ENCODE measurements at places on chromosomes 13 and 19. TPM values are rescaled to one million over a fixed set of nuclear protein-coding genes. Genes with fewer than 3 reads are reported as not detected.
A peak's percentile ranks its signal among the peaks of the same experiment; 100 is the strongest.

DNA sequence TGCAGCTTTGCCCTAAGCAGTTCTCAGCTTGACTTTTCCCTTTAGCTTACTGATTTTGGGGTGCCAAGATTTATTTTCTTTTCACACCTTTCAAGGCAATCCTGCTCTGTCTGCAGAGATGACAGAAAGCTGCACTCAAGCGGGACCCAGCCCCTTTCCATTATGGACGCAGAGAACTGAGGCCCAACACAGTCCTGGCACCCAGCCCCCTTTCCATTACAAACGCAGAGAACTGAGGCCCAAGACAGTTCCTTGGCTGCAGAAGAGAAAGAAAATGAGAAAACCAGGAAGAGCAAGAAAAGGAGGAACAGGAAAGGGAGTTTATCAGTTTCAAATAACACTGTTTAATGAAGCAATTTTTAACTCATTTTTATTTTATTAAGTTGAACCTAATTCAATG lies 36.8 kb upstream of the ATP11A start:
- no peak for DNase-seq

GRCh38 chr19:788686-788982 lies 8.6 kb upstream of the PTBP1 start:
- DNase-seq: no peak

GRCh38 chr19:55536366-55536765 lies 567 bp downstream of the SBK2 start:
- DNase-seq: no peak

Gene AMER2
- 103 TPM for total RNA-seq

GRCh38 chr19:49472936-49473335 lies 1.1 kb upstream of the FLT3LG start:
- no peak for DNase-seq

Gene PSG1
- total RNA-seq: not detected

Gene NTF4
- not detected for total RNA-seq

Gene AXL
- 25.2 TPM for total RNA-seq

DNA sequence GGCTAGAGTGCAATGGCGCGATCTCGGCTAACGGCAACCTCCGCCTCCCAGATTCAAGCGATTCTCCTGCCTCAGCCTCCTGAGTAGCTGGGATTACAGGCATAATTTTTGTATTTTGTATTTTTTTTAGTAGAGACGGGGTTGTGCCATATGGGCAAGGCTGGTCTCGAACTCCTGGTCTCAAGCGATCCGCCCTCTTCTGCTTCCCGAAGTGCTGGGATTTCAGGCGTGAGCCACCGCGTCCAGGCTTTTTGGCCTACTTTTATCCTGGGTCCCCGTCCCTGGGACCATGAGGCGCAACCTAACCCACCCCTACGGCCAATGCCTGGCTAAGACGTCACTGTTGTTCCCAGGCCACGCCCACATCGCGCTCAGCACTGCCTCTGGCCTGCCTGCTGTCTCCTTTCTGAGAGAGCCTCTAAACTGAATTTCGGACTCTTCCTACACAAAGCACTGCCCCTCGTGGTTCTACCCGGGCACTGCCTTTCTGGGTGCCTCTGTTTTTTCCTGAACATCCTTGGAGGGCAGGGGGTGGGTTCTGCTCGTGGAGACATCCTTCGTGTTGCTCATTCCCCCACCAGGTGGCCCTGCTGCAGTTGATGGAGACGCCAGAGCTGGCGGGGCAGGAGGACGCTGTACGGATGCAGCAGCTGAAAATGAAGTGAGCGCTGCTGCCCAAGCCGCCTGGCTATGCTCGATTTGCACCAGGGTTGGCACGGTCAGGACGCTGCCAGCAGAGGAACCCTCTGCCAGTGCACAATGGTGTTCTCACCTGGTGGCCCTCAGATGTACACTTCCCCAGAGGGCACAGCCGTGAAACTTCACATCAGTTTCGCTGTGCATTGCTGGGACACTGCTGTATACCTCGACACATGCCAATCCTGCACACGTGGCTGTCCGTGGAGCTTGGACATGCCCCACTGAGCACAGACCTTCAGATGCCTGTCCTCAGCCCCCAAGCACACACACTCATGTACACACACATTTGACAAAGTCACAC lies 2.0 kb downstream of the REX1BD start:
- peak; percentile 92 for DNase-seq

DNA sequence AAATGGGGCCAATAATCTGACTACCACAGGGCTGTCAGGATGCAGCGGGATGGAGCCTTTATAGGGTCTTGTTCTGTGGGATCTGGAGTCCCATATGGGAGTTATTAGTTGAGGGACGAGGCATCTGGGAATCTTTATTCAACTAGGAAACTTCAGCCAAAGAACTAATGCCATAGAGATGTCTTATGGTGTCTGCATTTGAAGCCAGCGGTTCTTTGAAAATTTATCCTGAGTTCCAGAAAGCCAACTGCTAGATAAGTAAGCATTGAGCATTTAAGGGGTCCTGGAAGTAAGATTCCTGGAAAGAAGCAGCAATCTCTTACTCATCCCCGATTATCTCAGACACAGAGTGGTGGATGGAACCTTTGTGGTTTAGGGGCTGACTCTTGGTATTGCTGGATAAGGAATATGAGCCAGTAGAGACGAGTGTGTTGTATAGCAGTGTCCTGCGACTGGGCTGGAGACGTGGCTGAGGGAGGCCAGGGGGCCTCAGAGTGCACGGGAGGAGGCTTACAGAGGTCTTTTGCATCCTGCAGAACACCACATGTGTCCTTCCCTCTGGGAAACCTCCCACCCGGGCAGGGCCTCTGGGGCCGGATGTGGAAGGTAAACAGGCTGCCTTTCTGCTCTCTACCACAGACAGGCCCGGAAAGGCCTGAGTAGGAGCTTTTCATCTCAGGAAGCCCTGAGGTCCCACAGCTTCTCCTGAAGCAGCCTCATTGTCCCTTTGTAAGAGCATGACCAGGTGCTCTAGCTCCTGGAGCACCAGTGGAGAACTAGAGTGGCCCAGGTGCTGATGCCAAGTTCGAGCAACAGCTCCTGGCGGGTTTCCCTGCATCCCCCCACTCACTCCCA lies 28.8 kb downstream of the ACTN4 start:
- DNase-seq: no peak

- no peak for DNase-seq
Measured at GRCh38 chr13:103542648-103543047, 476.4 kb upstream of the SLC10A2 start.

Gene UGGT2
- 36.1 TPM for total RNA-seq

GRCh38 chr19:2145831-2146241 lies 5.5 kb downstream of the AP3D1 start:
- DNase-seq: no peak

- peak; percentile 72 for DNase-seq
Measured at GRCh38 chr19:3420909-3421619, 54.7 kb downstream of the NFIC start.
